ENCODE measurements at places on chromosomes 5 and 9. TPM values are rescaled to one million over a fixed set of nuclear protein-coding genes. Genes with fewer than 3 reads are reported as not detected.

GRCh38 chr5:122576256-122577016 is 198.4 kb upstream of the SNX2 start:
- no peak for DNase-seq

- DNase-seq, result no peak
Observed at GRCh38 chr5:112434641-112435040, 15.6 kb upstream of the EPB41L4A start.

GRCh38 chr5:91598216-91598615 is 215.1 kb upstream of the ARRDC3 start:
- no peak for DNase-seq

The MPDZ gene
- polyA plus RNA-seq, result 9.0 TPM

- no peak for DNase-seq
Observed at GRCh38 chr5:137888466-137888862, 793 bp upstream of the PKD2L2 start.

GRCh38 chr5:155066886-155067595 is 53.5 kb downstream of the KIF4B start:
- no peak for DNase-seq

GRCh38 chr9:8437876-8438275 is 638.3 kb upstream of the DMAC1 start:
- DNase-seq, result no peak

GRCh38 chr5:113166261-113166660 is 189.7 kb downstream of the DCP2 start:
- DNase-seq, result no peak

The AIF1L gene
- 1.5 TPM for polyA plus RNA-seq

- no peak for DNase-seq
Observed at GRCh38 chr9:76456202-76456926, 2.6 kb upstream of the GCNT1 start.

DNA sequence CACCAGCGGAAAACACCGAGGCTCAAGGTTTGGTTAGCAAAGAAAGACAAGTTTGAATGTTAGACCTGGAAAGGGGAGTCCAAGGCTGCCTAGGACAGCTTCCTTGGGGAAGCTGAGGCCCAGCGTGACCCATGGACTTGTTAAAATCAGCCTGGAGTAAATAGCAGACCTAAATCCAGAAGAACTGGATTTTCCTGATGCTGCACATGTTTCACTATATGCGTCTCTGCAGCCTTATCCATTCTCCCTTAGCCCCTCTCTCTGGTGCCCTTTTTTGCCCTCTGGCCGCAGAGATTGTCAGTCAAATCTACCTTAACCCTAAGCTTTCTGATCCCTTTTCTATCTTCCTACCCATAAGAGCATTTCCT is 119.9 kb downstream of the NTRK2 start:
- no peak for DNase-seq

- DNase-seq, result no peak
Observed at GRCh38 chr5:14687023-14687665, 22.6 kb downstream of the OTULIN start.

DNA sequence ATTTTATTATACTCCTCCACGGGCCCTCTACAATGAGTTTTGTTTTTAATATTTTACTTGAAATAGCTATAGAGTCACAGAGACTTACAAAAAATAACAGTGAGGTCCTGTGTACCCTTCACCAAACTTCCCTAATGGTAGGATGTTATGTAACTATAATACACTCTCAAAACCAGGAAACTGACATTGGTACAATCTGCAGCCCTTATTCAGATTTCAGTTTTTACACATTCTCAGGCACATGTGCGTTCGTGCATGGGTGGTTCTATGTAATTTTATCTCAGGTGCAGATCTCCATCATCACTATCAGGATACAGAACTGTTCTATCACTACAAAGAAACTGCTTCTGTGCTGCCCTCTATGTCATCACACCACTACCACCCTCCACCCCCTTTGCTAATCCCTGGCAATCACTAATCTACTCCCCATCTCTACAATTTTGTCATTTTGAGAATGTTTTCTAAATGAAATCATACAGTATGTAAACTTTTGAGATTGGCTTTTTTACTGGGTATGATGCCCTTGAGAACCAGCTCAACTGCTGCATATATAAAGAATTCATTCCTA is 16.4 kb downstream of the RAB14 start:
- no peak for DNase-seq

The BTNL8 gene
- polyA plus RNA-seq, result not detected

The SPATA9 gene
- polyA plus RNA-seq, result not detected

DNA sequence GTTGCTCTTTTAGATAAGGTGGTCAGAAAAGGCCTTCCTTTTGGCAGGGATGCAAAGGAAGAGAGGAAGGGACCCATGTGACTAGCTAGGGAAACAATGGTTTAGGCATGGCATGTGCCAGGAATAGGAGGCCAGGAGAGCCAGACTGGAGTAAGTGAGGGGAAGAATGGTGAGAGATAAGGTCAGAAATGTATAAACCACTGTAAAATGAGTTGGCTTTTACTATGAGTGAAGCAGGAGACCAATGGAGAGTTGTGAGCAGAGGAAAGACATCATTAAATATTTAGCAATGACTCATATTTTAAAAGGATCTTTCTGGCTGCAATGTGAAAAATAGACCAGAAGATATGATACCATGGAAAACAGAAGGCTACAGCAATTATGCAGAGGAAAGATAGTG is 50.9 kb downstream of the AP3B1 start:
- DNase-seq, result no peak

- no peak for DNase-seq
Observed at GRCh38 chr5:105475401-105475800, 1912.8 kb upstream of the NUDT12 start.

The SHOC1 gene
- polyA plus RNA-seq, result 0.01 TPM

The OR1K1 gene
- polyA plus RNA-seq, result not detected

GRCh38 chr5:2140501-2141175 is 257.9 kb upstream of the IRX4 start:
- DNase-seq, result no peak

DNA sequence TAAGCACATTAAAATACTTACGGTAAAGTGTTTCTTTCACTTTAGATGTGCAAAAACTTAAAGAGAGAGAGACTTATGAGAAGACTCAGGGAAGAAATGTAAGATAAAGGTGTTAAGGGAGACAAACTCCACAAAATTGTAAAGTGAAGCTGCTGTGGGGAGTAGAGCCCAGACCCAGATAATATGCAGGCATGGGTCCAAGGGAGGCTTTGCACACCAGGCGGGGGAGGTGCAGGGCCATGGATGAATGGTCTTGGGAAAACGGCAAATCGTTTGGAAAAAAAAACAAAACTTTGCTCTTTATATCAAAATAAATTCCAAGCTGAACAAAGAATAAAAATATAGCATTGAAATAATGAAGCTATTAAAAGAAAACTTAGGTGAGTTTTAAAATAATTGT is 9.1 kb downstream of the SYK start:
- DNase-seq, result no peak

DNA sequence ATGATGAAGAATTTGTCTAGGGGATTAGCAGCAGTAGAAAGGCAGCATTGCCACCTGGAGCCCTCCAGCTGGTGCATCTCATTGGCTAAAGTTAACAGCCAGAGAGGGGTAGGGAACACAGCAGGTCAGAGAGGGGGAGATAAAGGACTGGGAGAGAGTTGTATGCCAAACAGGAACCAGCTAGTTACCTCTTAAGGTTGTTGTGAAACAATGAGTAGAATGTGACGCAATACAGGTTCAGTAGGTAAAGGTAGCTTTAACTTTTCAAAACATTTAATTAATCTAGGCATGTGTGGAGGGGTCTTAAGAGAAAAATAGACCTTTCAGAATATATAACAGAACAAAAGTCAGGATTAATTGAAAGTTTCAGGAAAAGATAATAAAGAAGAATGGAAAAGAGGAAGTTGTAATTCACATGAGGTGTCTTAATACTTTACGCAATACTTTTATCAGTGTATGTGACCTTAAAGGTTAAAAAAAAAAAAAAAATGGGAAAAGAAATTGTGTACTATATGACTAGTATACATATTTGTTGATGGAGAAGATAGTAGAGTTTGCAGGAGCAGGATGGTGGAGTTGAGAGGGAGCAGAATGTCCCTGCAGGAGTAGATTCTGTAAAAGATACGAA is 14.3 kb downstream of the FBXO38 start:
- DNase-seq, result no peak

GRCh38 chr5:97752871-97753270 is 569.8 kb upstream of the RIOK2 start:
- DNase-seq, result no peak

DNA sequence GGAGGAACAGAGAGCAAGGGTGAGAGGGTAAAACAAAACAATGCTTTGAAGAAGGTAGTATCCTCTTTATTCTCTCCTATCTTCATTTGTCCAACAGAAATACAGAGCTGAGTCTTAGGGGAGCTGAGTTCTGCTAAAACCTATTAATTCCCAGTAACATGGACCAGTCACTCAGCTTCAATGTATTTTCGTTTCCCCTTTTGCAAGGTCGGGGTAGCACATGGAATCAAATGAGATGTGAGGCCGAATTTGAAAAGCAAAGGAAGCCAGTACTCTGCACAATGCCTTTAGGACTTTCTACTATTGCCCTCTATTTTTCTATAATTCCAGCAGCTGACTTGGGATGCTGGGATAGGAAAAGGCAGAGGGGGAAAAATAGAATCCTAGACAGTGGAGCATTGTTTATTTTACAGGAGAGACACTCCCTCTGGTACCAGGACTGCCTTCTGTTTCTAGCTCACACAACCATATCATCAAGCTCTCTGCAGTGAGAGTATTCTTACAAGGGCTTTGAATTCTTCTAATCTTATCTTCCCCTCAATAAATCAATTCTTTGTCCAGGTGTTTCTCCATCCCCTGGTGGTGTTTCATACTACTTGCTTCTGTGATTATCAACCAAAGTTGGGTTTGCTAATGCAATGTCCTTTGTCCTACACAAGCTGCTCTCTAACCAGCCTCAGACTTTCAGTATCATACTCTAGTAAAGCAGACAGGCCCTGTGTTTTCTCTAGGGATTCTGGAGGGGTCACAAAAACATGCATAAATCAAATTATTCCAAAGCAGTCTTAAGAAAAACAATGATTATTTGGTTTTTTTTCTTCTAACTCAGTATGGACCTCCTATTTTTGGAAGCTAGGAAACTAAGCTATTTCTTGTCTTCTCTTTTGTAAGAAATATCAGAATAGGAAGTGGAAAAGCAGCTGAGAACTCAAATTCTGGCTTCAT is 341.5 kb downstream of the OSTF1 start:
- DNase-seq, result no peak

- DNase-seq, result no peak
Observed at GRCh38 chr5:82699737-82700136, 377.5 kb downstream of the TMEM167A start.

DNA sequence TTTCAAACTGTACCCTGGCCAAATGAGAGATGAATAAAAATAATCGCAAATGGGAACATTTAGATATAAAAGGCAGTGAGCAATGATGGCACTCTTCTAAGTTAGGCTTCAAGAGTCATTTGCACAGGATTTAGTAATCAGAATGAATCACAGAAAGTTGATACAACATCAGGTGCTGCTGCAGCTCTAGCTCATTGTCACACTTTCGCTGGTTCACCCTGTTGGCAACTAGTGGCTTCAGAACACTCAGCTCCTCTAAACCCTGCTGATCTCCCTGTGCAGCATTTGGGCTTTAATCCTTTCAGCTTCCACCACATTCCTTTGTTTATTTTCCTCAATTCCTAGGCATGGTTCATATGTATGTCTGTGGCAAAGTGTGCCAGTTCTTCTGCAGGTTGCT is 2071.2 kb upstream of the CDH6 start:
- no peak for DNase-seq

DNA sequence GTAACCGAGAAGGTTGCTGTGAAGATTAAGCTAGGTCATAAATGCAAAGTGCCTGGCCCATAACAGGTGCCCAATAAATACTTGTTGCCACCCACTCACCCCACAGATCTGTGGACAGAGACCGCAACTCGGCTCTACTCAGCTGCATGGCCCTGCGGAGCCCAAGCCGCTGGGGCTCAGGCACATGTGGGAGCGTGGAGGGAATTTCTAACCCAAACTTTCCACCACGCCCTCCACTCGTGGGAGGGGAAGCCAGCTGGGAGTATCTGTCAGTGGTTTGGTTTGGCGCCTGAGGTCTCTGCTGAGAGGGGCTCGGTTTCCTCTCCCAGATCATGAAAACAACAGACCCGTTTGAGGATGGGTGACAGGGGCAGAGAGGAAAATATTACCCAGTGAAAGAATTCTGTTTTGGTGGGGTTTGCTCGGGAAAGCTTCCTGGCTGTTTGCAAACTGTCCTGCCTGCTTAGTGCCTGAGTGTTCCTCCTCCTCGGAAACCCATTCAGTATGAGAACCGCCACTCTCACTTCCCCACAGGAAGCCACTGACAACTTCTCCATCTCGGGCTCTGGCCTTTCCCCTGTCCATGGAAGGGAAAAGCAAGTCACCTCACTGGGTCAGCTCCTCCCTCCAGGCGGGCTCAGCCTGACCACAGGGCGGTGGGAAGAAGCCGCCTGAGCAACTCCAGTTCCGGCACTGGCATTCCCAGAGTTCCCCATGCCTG is 60.1 kb downstream of the RGS3 start:
- DNase-seq, result no peak

DNA sequence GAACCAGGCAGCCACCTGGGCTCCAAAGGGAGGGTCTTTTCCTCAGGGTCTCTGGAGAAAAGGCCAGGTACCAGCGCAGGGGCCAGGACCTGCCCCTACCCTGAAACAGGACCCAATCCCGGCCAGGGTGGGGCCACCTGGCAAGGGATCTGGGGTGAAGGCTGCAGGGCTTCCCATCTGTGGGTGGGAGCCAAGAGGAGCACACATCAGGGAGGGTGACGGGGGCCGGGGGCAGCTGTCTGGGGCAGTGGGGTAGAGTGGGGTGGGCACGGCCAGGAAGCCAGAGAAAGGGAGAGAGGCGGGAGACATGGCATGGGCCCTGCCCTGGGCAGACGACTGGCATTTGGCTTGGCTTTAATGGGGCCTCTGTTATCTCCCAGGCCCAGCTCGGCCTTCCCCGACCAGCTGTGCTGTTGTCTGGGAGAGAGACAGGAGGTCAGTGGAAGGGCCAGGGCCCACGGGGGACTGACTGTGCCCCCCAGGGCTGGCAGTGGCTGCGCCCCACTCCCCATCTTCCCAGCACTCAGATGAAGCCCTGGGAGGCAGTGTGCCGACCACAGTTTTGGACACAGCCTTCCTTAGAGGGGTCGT is 57.2 kb upstream of the RNF130 start:
- DNase-seq, result no peak

DNA sequence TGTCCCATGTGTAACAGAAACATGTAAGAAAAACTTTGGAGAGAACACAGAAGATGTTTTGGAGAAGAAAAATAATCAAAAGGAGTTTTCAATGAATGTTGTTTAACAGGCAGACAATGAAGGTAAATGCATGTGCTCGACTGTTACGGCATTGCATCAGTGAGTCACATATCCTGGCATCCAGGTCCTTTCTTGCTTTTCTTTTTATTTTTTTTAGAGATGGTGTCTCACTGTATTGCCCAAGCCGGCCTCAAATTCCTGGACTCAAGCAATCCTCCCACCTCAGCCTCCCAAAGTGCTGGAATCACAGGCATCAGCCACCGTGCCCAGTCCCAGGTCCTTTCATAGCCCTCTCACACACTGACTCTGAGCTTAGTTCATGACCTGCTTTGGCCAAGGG is 181.8 kb downstream of the DTWD2 start:
- no peak for DNase-seq

DNA sequence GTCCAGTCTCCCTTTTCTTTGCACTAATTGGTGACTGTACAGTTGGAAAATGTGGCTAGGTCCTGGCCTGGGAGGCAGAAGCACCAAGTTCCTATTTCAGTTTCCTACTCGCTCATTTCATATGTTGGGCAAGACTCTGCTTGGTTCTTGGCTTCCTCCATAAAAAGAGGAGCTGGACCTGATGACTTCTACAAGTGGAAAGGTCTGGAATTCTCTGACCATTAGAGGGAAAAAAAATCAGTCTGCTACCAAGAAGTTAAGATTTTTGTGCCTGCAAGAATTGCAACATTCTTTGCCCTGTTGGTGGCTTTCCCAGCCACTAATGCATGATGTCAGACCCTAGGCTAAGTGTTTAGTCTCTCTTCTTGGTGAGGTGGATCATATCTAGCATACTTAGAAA is 91.5 kb downstream of the WDR41 start:
- no peak for DNase-seq
